ENCODE measurements at places on chromosomes 3 and 15.

DNA sequence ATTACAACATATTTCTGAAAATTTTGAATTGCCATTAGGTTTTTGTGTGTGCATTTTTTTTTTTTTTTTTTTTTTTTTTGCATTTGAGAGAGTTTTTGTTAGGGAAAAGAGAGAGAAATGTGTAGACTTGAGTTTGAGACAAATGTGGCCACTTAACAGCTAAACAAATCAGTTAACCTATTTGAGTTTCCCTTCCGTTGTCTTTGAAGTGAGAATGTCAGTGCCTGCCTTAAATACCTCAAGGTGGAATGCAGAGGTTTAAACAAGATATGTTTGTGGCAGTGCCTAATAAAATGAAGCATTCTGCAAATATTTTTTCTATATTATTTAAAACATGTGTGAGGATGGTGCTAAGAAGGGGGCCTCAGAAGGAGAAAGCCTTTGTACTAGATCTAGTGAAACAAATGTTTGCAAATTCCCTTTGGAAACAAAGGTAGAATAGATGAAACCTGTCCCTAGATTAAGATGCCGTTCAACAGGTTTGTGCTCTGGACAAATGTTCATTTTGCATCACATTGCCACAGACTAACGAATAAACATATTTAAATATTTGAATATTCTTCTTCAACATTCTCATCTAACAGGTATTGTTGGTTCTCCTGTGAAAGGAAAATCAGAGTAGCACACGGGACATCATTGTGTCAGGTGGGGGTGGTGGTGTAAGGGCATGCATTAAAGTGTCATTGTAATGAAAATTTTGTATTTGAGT, 80.7 kb downstream of the SATB1 start:
- no peak for DNase-seq

GRCh38 chr3:101319531-101319930, 844 bp downstream of the IMPG2 start:
- DNase-seq, result no peak

GRCh38 chr3:4233488-4233887, 69.7 kb upstream of the SETMAR start:
- DNase-seq, result no peak

DNA sequence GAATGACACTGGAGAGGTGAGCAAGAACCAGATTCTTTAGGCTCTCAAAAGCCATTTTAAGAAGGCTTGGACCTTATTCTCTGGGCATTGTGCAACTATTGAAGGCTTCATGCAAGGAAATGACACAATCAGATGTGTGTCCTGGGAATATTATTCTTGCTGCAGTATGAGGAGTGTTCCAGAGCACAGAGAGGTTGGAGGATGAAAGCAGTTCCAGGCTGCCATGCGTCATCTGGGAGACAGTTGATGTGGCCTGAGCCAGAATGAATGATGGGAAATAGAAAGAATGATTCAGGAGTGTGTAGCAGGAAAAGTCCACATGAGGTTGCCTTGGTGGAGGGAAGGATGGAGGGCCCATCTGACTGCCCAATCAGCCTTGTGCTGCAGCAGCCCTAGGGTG, 123.1 kb downstream of the CHCHD6 start:
- DNase-seq, result no peak

DNA sequence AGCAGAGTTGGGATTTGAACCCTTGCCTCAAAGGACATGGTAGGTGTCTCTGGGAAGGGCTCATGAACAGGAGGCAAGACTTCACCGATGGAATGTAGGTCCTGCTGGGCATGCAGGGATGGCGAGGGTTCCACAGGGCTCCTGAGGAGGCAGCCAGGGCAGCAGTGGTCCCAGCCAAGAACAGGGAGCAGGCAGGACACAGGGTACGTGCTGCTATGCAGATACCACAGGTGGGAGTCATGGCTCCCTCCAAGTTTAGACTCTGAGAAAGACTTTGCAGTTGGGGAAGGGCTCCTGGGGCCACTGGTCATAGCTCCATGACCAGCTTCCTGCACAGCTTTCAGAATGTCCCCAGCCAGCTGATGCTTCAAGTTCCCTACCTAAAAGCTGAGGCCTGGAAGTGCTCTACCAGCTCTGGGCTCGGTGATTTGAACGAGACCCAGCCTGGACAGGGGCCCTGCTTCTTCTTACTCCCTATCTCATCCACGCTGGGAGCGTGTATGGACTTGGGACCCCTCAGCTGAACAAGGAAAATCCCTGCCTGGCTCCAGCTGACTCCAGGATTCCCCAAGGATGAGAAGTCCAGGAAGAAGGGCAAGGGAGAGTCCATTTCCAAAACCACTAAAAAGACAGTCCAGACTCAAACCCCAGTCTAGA, 747 bp downstream of the MYL3 start:
- no peak for DNase-seq

DNA sequence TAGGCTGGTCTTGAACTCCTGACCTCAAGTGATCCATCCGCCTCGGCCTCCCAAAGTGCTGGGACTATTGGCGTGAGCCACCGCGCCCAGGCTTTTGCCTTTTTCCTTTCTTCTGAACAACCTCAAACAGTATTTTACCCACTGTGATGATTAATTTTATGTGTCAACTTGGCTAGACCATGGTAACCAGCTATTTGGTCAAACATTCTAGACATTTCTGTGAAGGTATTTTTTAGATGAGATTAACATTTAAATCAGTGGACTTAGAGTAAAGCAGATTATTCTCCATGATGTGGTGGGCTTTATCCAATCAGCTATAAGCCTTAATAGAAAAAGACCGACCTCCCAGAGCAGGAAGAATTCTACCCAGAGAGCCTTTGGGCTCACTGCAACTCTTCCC, 6.0 kb downstream of the SPATA12 start:
- no peak for DNase-seq

GRCh38 chr15:46456456-46456855, 821.6 kb downstream of the SQOR start:
- DNase-seq, result no peak

- no peak for DNase-seq
Observed at GRCh38 chr3:12454076-12454815, 30.0 kb upstream of the TSEN2 start.

DNA sequence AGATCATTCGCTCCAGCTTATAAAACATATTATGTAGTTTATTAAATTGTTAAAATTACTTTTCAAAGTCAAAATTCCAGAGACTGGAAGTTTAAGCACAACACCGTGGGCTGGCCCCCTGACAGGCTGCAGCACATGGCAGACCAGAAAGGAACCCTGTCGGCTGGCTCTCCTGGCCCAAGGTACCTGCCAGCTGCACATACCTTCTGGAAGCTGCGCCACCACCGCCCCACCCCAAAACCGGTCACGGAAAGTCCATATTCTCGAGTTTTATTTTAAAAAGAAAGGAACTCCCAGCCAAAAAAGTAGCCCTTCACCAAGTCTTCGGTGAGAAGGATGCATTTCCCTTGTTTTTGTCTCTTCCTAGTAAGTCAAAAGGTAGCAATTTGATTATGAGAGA, 94.6 kb downstream of the FOXP1 start:
- DNase-seq, result no peak

DNA sequence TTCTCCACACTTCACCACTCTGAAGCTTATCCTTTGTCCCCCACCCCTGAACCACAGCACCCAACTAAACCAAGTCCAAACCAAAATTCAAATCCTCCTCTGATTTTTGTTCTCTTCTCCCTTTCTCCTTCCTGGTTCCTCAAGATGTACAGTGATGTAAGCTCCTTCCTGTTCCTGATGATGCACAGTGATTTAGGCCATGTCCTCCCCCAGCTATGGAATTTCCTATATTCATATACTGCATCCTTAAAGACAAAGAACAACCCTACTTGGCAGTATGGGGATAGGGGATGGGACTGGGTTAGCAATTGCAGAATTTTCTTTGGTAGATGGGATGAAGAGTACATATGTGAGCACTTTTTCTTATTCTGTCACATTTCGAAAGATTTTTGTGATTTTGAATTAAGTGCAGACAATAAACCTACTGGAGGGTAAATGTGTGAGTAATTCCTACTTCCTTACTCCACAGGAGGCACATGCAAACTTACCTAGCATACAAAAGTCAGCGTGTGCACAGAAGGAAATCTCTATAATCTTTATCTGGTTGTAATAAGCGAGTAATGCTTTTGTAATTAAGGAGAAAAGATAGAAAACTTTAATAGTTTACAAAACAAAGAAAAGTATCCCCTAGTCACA, 125.0 kb downstream of the ANO10 start:
- DNase-seq, result no peak

DNA sequence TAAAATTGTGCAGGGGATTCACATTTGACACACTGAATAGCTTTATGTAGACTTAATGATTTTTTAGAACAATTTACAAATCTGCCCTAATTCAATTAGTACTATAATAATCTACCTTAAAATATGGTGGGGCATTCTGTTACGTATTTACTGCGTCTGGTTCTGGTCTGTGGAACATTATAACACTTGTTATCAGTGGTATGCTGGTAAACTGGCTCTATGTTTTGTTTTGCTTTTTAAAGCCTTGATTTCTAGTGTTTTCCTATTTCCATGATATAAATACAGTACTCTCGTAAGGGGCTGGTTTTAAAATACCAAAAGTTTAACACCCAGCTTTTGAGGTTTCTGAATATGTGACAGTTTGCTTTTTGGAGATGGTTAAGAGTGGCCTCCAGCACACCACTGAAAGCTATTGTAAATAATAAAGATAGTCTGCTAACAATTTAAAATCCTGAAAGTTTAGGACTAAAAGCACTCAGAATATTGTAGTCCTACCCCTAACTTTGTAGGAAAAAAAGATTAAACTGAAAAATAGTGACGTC, 65.6 kb upstream of the CD47 start:
- DNase-seq, result no peak

- no peak for DNase-seq
Observed at GRCh38 chr3:171149526-171150116, 123.1 kb upstream of the SLC2A2 start.

GRCh38 chr15:56460071-56460470, 4.9 kb downstream of the MNS1 start:
- DNase-seq, result no peak

DNA sequence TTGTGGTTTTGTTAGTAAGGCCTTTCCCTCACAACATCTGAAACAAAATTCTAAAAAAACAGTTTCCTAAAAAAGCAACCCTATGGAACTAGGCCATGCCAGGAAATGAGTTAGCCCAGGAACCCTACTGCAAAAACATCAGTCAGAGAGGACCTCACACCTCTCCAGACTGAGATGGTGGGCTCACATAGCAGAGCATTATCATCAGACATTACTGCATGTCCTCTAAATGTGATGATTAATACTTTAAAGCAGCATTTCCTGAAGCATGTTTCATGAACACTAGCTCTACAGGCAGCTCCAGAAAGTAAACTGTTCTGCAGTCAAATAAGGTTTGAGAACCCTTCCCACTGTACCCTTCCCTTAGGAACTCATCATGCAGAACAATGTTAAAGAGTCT, 232.3 kb upstream of the MRPL3 start:
- no peak for DNase-seq

DNA sequence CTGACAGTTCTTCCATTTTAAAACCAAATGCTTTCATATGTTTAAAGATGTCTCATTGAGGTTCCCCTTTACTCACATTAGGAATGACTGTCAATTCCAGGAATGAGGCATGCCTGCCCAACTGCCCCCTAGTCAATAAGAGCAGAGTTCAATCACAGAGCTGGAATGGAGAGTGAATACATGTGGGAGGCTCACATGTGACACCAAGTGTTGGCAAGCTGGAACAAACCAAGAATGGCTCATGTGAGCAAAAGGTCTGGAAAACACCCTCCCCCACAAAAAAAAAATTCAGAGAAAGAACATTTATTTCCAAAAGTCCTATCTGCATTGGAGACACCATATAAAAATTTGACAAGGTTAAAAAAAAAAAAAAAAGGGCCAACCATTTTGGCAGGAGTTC, 3.7 kb downstream of the PBRM1 start:
- DNase-seq, result no peak

GRCh38 chr3:71582036-71582611, 1.4 kb downstream of the FOXP1 start:
- DNase-seq, result peak; percentile 27

- no peak for DNase-seq
Observed at GRCh38 chr3:68876112-68876713, 56.1 kb downstream of the TAFA4 start.

DNA sequence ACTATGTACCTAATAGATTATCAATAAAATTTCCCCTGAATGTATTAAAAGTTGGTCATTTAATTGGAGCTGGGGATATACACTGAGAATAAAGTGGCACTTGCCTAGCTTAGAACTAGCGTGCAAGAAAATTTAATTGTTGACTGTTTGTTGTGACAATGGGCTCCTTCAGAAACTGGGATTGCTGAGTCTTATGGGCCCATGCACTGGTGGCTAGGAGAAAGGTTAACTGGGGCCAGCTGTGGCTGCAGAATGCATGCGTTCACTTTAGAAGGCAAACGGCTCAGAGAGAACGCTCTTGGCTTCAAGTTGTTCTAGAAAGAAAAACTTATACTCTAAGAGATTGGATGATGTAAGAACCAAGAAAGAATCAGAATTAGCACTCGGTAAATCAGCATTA, 18.7 kb upstream of the LPP start:
- no peak for DNase-seq

DNA sequence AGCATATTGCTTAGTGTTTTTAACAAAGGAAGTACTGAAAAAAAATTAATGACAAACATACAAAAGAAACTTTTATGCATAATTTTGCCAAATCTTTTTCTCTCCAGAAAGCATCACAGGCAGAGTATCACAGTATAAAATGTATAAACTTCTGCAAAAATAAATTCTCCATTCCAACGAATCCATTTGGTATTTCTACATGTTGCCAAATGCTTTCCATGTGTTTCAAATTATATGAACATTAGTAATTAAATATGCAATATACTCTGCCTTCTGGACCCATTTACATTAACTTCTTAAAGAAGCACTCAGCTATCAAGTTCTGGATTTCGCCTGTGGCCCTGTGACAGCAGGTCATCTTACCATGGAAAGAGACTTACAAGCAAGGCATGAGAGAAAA, 189.1 kb upstream of the ALCAM start:
- no peak for DNase-seq

GRCh38 chr3:48042071-48042760, 26.0 kb upstream of the MAP4 start:
- DNase-seq, result no peak

DNA sequence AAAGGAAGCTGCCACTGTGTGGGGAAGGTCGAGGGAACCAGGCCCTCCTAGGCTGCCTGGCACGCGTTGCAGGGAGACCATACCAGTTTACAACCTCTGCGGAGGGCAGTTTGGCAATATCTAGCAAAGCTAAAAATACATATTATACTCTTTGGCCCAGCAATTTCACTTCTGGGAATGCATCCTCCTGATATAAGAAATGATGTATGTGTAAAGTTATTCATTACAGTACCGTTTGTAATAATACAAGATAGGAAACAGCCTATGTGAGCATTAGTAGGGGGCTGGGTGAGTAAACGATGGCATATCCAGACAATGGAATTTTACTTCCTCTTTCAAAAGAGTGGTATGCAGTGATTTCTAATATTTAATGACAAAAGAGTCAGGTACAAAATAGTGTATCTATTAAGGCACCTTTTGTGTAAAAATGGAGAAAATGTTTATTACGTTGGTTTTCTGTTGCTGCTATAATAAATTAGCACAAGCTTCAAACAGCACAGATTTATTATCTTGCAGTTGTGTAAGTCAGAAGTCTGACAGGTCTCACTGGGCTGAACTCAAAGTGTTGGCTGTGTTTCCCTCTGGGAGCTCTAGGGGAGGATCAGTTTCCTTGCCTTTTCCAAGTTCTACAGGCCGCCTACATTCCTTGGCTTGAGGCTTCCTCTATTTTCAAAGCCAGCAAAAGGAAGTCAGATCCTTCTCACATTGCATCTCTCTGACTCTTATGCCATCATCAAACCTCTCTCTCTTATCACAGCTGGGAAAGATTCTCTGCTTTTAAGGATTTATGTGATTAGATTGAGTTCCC, 9.0 kb downstream of the APOD start:
- DNase-seq, result no peak

Measured in stimulated activated CD4-positive, alpha-beta T cell treated with anti-CD3 and anti-CD28 coated beads, Interleukin-1b, Interleukin-23, amount 100 ng/mL, for 1 hour (primary cell).